ENCODE measurements at places on chromosomes 1 and 21.
A peak's percentile ranks its signal among the peaks of the same experiment; 100 is the strongest.

GRCh38 chr21:23394458-23394857, 2212.8 kb downstream of the MRPL39 start:
- no peaks in the 10 kb centered on the region for H3K4me1 ChIP-seq
- DNase-seq: no peak
- H3K27ac ChIP-seq: no peak overlapping the region
- no peaks in the 10 kb centered on the region for H3K27me3 ChIP-seq
- no peak overlapping the region for H3K4me3 ChIP-seq

DNA sequence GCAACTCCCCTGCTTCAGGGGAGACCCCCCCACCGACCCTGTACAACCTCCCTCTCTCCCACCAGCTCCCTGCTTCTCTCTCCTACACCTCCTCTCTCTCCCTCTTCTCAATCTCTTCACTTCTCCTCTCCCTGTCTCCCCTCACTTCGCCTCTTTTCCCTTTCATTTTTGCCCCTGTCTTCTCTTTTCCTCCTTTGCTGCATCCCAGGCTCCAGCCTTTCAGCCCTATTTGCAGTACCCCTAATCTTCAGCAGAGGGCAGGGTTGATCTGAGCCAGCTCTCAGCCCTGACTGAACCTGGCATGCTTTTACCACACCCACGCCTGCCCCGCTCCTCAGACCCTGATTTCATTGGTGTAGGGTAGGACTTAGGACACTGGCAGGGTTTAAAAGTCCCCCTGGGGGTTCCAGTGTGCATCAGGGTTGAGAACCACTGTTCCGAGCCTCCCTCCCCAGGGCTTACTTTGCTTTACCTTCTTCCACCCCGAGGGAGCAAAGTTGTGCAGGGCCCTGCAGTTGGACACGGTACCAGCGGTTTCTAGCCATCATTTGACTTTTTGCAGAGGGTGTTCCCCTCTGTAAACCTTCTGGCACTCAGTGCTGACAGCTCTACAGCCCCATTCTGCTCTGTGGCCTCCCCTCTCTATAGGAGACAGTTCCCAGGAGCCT, 67.3 kb upstream of the CNTN2 start:
- no peaks in the 10 kb centered on the region for H3K4me1 ChIP-seq
- H3K27ac ChIP-seq: no peak overlapping the region
- no peak overlapping the region for H3K4me3 ChIP-seq

DNA sequence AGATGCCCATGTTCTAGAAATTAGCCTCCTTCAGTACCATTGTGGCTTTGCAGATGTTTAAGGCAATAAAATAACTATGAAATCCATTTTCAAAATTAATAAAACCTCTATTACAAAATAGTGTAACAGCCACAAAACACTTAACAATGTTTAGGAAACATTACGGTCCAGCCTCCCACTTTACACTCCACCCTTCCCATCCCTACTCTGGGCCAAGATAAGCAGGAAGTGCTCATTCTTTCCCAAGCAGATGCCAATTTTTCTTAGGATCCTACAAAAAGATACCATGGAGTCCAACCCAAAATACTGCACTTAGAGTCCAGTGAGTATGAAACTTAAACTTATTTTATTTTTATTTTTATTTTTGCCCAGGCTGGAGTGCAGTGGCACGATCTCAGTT, 150.8 kb downstream of the NR5A2 start:
- no peaks in the 10 kb centered on the region for H3K4me1 ChIP-seq
- H3K36me3 ChIP-seq: no peaks in the 10 kb centered on the region
- no peak for DNase-seq
- H3K4me3 ChIP-seq: no peak overlapping the region
- no peaks in the 10 kb centered on the region for H3K27me3 ChIP-seq
- H3K27ac ChIP-seq: no peak overlapping the region

- H3K4me3 ChIP-seq: no peak overlapping the region
- H3K36me3 ChIP-seq: no peaks in the 10 kb centered on the region
- no peaks in the 10 kb centered on the region for H3K4me1 ChIP-seq
- no peak overlapping the region for H3K27ac ChIP-seq
- H3K27me3 ChIP-seq: no peaks in the 10 kb centered on the region
These were observed 11.1 kb upstream of the RPRD2 start for GRCh38 chr1:150352866-150353265.

DNA sequence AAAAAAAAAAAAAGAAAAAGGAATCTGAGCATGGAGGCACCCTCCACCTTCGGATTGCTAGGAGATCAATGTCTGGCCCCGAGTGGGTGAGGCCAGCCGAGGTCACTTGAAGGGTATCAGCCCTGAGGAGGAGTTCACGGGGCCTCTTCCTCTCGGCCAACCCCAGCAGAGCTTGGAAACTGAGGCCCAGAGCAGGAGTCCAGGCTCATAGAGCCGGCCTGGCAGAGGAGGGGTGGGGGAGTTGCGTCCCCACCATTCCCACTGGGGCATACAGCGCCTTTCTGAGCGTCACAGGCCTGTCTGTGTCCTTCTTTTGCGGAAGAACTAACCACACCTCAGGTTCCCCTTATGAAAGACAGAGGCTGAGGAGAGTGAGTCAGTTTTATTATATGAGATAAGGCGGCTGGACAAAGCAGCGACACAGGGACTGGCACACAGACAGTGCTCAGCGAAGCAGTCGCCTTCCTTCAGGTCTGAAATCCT, 17.1 kb upstream of the EPHA2 start:
- peaks cover 37% of the 10 kb centered on the region for H3K4me1 ChIP-seq
- no peak overlapping the region for H3K27ac ChIP-seq
- no peak for DNase-seq
- H3K27me3 ChIP-seq: no peaks in the 10 kb centered on the region

- H3K4me3 ChIP-seq: no peak overlapping the region
- DNase-seq: no peak
- no peaks in the 10 kb centered on the region for H3K36me3 ChIP-seq
- no peak overlapping the region for H3K27ac ChIP-seq
- H3K4me1 ChIP-seq: peaks cover 30% of the 10 kb centered on the region
- no peaks in the 10 kb centered on the region for H3K27me3 ChIP-seq
These were observed 10.3 kb upstream of the PTPN7 start for GRCh38 chr1:202170726-202171125.

DNA sequence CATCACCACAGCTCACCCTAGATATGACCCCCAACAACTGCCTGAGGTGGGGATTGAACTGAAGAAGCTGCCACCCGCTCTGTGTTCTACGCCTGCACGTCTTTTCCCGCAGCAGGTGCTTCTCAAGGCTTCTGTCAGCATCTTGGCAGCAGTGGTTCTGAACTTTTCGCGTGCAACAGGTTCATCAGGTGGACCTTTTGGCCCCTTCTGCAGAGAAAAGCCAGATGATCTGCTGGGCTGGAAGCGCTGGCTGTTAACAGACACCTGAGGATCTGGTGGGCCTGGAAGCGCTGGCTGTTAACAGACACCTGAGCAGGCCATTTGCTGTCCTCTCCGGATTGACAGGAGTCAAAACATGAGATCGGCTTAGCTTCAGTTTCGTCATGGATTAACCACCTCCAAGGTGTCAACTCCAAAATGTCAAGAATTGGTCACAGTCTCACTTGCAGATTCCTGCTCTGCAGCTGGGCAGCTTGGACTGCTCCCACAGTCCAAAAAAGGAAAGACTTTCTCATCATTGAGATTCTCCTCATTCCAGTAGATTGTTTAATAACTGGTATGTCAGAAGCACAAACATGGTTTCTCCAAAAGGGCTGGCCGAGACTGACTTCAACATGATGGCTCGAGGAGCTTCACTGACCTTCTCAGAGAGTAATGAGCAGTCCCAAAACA, 4.7 kb downstream of the C1orf174 start:
- DNase-seq: no peak
- no peaks in the 10 kb centered on the region for H3K36me3 ChIP-seq
- no peak overlapping the region for H3K27ac ChIP-seq
- H3K4me1 ChIP-seq: peaks cover 4% of the 10 kb centered on the region
- H3K27me3 ChIP-seq: no peaks in the 10 kb centered on the region

DNA sequence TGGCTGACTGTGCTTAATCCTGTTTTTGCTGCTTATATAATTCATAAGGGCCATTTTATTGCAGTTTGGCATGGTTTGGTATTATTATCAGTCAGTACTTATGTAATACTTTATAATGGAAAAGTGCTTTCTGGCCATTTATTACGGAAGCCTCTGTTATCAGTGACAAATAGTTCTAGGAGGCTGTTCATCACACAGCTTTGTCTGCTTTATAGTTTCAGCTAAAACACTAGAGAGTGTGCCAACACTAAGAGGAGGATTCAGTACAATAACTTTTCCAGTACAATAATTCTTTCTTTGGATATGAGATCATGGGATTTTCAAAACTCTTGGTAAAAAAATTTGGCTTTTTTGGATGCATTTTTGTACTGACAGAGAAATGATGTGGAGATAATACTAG, 102.9 kb upstream of the PTGFR start:
- H3K27me3 ChIP-seq: no peaks in the 10 kb centered on the region
- no peaks in the 10 kb centered on the region for H3K36me3 ChIP-seq
- DNase-seq: no peak
- H3K27ac ChIP-seq: no peak overlapping the region
- H3K4me1 ChIP-seq: no peaks in the 10 kb centered on the region
- H3K4me3 ChIP-seq: no peak overlapping the region

GRCh38 chr1:41313661-41314131, 47.5 kb upstream of the FOXO6 start:
- H3K27me3 ChIP-seq: no peaks in the 10 kb centered on the region
- H3K4me1 ChIP-seq: peaks cover 8% of the 10 kb centered on the region
- no peak overlapping the region for H3K4me3 ChIP-seq
- DNase-seq: peak; percentile 46
- no peaks in the 10 kb centered on the region for H3K36me3 ChIP-seq

- H3K27me3 ChIP-seq: no peaks in the 10 kb centered on the region
- H3K36me3 ChIP-seq: no peaks in the 10 kb centered on the region
- no peak overlapping the region for H3K4me3 ChIP-seq
- peak; percentile 30 for DNase-seq
- H3K27ac ChIP-seq: no peak overlapping the region
These were observed 181.0 kb upstream of the KLHDC7A start for GRCh38 chr1:18299441-18300338.

- H3K27me3 ChIP-seq: no peaks in the 10 kb centered on the region
- H3K27ac ChIP-seq: no peak overlapping the region
- H3K4me1 ChIP-seq: peaks cover 4% of the 10 kb centered on the region
- DNase-seq: no peak
- H3K36me3 ChIP-seq: no peaks in the 10 kb centered on the region
These were observed 1.4 kb downstream of the CDA start for GRCh38 chr1:20590306-20590777.

DNA sequence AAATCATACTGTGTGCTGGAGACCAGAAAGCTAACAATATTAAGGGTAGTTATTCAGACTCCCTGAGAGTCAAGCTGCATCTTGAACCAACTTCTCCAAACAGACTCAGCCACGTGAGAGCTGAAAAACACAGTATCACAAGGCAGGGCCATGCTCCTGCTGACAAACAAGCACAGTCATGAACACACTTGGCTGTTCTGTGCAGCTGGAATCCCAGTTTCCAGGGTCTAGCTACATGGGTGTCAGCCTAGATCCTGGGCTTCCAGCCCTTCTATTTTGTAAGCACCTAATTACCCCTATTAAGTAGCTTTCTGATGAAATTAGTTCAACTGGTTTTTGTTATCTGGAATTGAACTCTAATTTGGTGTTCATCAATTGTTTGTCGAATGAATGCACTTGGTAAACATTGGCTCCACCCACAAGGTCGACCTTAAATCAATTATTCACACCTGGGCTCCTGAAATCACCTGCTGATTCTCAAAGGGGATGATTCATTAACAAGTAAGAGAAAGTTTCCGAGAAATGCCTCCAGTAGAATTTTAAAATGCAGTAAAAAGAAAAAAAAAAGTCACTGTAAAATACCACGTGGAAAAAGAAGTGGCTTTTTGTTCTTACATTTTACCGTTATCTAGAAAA, 179.3 kb downstream of the ZC3H11B start:
- H3K4me1 ChIP-seq: no peaks in the 10 kb centered on the region
- H3K36me3 ChIP-seq: no peaks in the 10 kb centered on the region
- peak; percentile 69 for DNase-seq
- H3K4me3 ChIP-seq: no peak overlapping the region

- H3K4me1 ChIP-seq: peaks cover 16% of the 10 kb centered on the region
- H3K4me3 ChIP-seq: peak within 1 kb of the TSS; percentile 82
- H3K27ac ChIP-seq: peak within 1 kb of the TSS; percentile 99
These were observed at the start of gene NSUN4 for GRCh38 chr1:46340404-46341221. Gene NSUN4 (plus strand): TSS chr1:46340807. CDS start chr1:46340827, 20 bp downstream.

GRCh38 chr1:43549921-43550597, 19.4 kb downstream of the PTPRF start:
- no peaks in the 10 kb centered on the region for H3K36me3 ChIP-seq
- peak; percentile 74 for DNase-seq
- no peak overlapping the region for H3K27ac ChIP-seq

DNA sequence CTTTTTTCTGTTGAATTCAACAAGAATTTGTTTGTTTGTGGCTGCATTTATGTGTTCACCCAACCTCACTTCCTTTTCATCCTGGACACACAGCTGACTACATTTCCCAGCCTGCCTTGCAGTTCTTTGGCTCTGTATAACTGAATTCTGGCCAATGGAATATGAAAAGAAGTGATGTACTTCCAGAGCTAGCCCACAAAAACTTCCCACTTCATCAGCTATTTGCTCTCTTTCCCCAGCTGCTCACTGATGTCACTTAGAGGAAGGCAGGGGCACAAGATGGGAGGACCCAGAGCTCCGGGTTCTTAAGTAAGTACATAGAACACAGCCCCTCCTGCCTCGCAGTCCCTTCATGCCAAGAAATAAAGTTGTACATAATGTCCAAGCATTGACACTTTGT, 235.0 kb upstream of the FGGY start:
- peak overlapping the region; percentile 77 for H3K27ac ChIP-seq
- H3K4me3 ChIP-seq: peak overlapping the region; percentile 14
- peaks cover 17% of the 10 kb centered on the region for H3K4me1 ChIP-seq
- peak; percentile 91 for DNase-seq
- no peaks in the 10 kb centered on the region for H3K27me3 ChIP-seq

GRCh38 chr1:229169399-229169798, 101.5 kb upstream of the RAB4A start:
- peaks cover 9% of the 10 kb centered on the region for H3K4me1 ChIP-seq
- DNase-seq: no peak
- no peaks in the 10 kb centered on the region for H3K36me3 ChIP-seq

DNA sequence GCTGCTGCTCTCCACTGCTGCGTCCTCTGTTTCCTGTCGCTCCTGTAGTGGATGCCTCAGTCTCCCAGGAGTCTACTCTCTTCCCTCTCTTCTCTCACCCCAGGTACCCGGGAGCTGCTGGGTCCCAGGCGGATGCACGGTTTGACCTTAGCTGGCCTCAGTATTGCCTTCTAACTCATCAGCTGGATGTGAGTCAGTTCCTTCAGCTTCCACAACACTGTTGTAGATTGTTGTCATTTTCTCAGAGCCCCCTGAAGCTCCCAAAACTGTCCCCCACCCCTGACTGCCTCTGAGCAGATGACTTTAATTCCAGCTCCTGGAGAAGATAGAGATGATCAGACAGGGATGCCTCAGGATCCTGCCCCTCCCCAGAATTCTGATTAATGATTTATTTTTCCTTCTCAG, 7.2 kb downstream of the CNIH3 start:
- no peak for DNase-seq
- no peak overlapping the region for H3K4me3 ChIP-seq
- H3K36me3 ChIP-seq: no peaks in the 10 kb centered on the region
- no peaks in the 10 kb centered on the region for H3K27me3 ChIP-seq
- no peak overlapping the region for H3K27ac ChIP-seq
- H3K4me1 ChIP-seq: no peaks in the 10 kb centered on the region
